Stimulated activated CD8-positive, alpha-beta memory T cell treated with anti-CD3 and anti-CD28 coated beads, Interleukin-15, amount 100 ng/mL, for 48 hours (primary cell): ENCODE measurements at places on chromosomes 13 and 19.

GRCh38 chr19:47417107-47417745 is 2.1 kb downstream of the MEIS3 start:
- DNase-seq = no peak

- DNase-seq = no peak
These were observed 4.9 kb downstream of the IRS2 start for GRCh38 chr13:109781384-109782065.

DNA sequence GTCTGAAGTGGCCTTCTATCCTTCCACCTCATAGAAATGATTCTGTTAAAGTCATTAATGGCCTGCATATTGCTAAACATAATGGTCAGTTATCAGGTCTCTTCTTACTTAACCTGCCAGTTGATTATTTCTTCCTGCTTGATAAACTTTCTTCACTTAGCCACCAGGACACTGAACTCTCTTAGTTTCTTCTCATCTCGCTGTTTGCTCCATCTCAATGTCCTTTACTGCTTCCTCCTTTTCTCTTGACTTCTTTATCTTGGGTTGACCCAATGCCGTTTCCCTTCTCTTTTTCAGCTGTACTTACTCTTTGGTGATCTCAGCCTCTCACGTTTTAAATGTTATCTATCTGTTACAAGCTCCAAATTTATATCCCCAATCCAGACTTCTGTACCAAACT is 17.1 kb upstream of the CLC start:
- no peak for DNase-seq

GRCh38 chr13:32783067-32783466 is 196.8 kb downstream of the PDS5B start:
- DNase-seq = no peak

- no peak for DNase-seq
These were observed 11.0 kb downstream of the XAB2 start for GRCh38 chr19:7618348-7618747.

- DNase-seq = no peak
These were observed 166.6 kb downstream of the NDFIP2 start for GRCh38 chr13:79647533-79647932.

DNA sequence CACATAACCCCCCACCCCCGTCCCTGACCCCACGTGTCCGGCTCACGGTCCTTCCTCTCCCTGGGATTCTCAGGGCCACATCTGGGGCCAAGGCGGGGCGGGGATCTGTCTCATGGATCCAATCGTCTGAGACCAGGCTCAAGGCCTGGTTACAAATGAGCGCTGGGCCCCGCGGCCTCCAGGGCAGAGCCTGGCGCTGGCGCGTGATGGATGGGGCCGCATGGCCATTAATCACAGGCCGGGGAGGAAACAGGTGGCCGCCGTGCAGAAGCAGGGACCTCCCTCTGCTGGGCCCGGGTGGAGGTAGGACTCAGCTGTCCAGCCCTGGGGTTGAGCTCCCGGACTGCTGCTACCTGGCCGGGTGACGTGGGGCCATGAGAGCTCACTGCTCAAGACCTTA is 5.8 kb upstream of the TLE5 start:
- DNase-seq = no peak

DNA sequence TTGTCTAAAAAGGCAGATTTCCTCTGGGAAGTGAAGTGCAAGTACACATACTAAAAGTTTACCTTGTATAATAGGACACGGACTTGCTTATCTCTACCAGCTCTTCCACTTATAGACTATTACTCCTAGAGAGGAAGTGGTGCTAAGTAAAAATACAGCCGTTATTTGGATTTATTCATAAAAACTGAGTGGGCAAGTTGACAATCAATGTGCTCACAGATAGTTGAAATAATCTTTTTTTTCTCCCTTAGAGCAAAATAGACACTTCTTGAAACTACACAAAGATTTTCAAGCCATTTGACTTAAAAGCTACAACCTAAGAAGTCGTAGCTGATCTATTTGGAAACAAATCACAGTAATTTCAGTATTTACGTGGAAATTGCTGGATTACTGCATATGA is 2584.7 kb upstream of the PCDH20 start:
- DNase-seq = no peak

- DNase-seq = no peak
These were observed 983 bp downstream of the ITM2B start for GRCh38 chr13:48233889-48234488.
